Astrocyte of the spinal cord (primary cell): ENCODE measurements at places on chromosomes 2 and 18.
A peak's percentile ranks its signal among the peaks of the same experiment; 100 is the strongest.

DNA sequence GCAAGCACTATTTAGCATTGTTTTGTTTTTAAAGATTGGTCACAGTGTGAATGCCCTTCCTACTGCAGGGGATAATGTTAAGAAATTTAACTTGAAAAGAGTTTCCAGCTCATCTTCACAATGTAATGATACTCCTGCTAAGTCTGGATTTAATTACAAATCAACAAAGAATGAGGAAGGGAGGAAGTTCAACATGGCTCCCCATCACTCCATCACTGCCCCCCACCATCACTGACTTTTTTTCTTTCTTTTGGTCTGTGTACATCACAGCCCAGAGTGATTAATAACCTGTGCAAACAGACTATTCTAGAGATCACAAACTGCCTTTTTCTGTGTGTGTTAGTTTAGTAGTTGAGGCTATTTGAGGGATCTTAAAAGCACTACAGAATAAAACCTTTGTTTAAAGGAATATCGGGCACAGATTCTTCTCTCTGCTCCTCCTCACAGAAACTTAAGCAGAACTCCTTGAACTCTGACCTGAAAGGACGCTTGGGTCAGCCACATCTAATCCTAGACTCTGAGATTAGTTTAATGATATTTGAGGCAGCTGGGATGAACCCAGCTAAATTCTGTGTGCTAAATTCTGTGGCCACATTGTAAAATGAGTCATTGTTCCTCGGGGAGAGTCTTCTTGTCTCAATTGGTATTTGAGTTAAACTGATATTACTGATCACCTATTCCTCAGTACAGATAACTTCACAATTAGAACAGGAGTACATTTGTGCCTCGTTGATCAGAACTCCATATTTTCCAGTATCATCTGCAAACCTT, 47.8 kb downstream of the SATB2 start:
- DNase-seq, result peak; percentile 40

- DNase-seq, result no peak
Observed at GRCh38 chr2:26017464-26018183, 16.3 kb upstream of the RAB10 start.

- DNase-seq, result peak; percentile 75
Observed at GRCh38 chr18:41391616-41392595, 563.1 kb upstream of the PIK3C3 start.

GRCh38 chr18:26617151-26617554, 68.8 kb upstream of the KCTD1 start:
- peak; percentile 91 for DNase-seq

- DNase-seq, result no peak
Observed at GRCh38 chr2:45623098-45623497, 12.0 kb upstream of the SRBD1 start.

DNA sequence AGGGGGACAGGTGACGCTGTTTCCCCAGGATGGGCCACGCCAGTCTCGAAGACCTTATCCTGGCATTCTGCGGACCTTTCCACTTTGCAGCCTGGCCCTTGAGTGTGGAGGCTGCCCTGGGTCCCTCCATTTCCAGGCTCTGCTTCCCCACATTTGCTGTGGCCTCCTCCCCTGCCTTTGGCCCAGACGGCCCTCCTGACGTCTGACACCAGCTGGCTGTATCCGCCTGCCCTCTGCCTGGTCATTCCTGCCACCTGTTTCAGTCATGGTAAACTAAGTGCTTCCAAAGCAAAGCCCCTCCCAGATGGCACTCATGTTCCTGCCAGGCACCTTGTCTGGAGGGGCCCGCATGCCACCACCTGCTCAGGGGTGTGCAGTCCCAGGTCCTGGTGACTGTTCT, 95.1 kb downstream of the ASB1 start:
- no peak for DNase-seq

- DNase-seq, result peak; percentile 72
Observed at GRCh38 chr2:44233450-44234128, 41.7 kb upstream of the SLC3A1 start.

GRCh38 chr2:140604096-140604495, 1526.7 kb downstream of the LRP1B start:
- DNase-seq, result peak; percentile 17

DNA sequence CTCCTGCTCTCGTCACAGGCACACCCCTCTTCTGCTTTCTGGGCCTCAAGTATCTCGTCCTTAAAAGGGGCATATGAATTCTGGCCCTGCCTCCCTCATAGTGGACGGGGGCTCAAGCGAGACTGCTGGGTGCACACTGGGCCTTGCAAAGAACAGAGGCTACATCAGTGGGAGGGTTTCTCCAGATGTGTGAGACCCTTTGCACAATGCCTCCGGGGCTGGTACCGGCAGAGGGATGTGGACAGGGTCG, 25.0 kb downstream of the CRACDL start:
- DNase-seq, result no peak

DNA sequence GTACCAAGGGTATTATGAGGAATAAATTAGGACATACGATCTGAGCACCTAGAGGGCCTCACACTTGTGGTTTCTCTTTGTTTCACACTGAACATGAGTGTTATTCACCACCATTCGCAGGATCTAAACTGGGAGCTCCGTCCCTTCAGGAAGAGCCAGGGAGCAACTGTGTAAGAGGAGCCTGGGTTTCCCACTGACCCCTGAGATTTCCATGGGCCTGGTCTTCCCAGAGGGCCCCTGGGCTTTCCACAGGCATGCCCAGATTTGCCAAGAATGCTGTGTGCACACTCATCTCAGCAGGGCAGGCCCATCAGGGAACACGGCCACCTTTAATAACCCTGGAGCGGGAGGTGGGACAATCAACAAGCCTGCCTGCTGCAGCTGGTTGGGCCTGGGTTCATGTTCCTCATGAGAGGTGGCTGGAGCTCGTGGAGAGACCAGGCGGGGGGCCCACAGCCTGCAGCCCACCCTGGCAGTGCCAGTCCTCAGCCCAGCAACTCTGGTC, 416.8 kb upstream of the MYT1L start:
- no peak for DNase-seq

GRCh38 chr2:98012561-98012991, 16.8 kb upstream of the TMEM131 start:
- DNase-seq, result no peak

DNA sequence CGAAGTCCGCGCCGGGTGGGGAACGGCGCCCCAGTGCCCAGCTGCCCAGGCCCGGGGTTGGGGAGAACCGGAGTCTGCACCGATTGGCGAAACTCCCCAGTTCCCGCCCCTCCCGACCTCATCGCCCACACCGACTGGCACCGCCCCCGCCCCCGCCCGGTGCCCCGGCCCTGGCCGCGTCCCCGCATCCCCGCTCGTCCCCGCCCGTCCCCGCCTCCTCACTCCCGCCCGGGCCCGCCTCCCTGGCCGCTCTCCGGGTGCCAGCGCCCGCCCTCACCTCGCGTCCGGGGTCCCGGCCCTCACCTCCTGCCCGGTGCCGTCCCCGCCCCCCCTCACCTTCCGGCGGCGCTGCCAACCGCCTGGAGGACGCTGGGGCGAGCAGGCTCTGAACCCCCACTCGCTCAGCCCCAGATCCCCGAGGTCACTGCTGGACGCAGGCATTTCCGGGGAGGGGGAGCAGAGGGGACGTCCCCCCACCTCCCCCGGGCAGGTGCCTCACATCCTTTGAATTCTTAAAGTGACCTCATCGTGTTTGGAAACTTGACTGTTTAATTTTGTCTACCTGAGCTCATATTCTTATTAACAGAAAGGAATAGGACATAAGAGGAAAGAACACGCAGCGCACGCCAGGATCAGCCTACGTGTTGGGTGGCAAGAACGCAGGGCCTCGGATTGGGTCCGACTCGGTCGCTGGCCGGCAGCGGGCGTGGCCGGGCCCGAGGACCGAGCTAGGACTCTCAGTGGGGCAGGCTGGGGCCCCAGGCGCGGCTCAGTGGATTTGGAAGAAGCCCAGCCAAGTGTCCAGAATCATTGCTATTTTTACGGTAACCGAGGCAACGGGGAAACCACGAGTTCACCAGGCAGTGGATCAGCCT, at the start of gene FAM110C:
Gene FAM110C, minus strand, starts transcription at position 35 of the 875 bp plus-strand sequence. CDS start 120 bp downstream, outside the sequence.
- DNase-seq, result peak; percentile 5

- peak; percentile 29 for DNase-seq
Observed at GRCh38 chr2:15311201-15311907, 249.8 kb downstream of the NBAS start.

DNA sequence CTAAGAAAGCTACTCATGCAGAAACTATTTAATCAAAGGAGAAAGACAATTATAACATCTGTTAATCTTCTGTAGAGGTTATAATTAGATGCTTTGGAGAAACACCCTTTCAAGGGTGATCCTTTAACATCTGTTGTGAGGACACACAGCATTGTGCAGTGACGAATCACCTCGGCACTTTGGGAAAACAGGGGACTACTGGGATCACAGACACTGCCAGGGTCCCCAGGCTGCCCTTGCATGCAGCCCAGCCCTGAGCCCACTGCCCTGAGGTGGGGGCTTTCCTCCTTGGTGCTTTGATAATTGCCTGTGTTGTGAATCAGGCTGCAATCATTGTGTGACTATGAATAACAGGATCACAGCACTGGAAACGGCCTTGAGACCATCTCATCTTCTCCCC, 10.6 kb downstream of the NCKAP5 start:
- DNase-seq, result no peak

DNA sequence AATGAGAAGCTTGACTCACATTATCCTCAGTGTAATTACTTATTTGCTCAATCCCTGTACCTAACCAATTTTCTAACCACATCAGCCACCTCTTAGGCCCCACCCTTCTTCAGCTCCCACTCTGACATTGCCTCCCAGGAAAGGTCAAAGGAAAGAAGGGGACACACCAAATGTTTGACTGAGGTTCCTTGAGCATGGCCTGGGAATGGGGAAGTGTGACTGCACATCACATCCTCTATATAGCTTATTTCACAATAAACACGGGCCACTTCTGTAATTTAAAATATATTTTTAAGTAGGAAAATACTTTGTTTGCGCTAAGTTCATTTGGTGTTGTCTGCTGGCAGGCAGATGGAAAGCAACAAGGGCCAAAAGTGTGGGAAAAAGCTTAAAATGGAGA, 3.0 kb upstream of the FIGLA start:
- DNase-seq, result no peak

- no peak for DNase-seq
Observed at GRCh38 chr2:239952665-239953417, 72.3 kb downstream of the NDUFA10 start.

DNA sequence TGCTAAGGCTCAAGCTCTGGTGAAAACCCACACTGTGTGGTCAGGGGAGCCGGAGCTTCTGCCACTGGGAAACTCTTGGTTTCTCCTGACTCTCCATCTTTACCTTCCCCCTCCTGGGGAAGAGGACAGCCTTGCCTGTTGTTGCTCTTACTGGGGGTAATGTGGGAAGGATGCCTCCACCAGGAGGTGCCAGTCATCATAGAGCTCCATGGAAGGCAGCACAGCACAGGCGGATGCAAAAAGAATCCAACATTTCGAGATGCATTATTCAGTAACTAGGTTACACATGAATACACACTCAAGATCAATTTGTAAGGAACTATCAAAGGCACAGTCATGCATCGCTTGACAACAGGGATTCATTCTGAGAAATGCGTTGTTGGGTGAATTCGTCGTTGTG, 322.6 kb downstream of the AFF3 start:
- DNase-seq, result no peak

GRCh38 chr18:12278741-12279682, 24.9 kb downstream of the CIDEA start:
- DNase-seq, result peak; percentile 98

DNA sequence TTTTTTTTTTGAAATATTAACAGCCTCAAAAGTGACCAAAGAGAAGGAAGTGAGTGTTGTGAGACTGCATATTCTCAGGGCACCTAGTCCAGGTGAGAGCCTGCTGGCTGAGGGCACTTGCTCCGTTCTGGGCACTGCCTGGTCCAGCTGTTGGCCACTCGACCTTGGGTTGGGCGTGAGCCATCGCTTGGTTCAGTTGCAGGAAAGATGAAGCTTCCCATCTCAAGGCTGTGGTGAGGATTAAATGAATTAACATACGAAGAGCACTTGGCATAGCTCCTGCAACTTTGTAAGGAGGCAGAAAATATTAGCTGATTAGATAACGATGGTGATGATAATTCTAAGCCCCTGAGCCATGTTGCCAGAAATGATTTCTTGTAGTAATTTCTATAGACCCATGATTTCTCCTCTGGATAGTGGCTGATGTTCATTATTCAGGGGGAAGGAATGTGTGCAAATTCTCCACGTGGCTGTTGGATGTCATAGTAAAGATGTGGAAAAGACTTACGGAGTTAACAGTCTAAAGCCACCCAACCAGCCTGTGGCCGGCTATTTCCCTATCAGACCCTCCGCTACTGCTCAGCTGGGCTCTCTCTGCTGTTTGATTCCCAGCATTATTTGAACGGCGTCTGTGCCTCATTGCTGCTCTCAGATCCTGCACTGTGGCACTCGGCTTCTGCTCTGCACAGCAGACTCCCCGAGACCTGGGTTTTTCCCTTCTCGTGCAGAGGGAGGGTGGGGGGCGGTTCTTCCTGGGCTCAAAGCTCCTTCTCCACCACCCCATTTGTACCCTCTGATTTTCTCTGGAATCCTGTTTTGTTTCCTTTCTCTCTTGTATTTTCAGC, 221.1 kb downstream of the GALR1 start:
- peak; percentile 5 for DNase-seq

DNA sequence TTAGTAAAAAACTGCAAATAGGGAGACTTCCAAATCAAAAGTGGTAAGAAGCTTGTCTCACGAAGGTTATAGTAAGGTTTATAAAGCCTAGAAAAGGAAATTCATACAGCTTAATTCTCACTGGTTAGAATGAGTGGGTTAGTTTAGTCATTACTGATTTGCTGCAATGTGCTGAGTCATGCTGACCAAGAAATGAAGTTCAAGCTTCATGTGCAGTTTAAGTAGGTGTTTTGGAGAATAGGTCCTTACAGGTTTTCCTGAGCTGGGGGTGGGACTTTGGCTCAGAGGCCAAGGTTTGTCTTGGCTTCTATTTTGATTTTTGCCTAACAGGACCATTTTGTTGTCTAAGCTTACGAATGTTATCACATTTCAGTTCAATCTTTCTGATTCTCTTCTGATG, 15.1 kb downstream of the CLIP4 start:
- DNase-seq, result peak; percentile 82

- DNase-seq, result no peak
Observed at GRCh38 chr2:228771774-228772173, 499.3 kb downstream of the PID1 start.

DNA sequence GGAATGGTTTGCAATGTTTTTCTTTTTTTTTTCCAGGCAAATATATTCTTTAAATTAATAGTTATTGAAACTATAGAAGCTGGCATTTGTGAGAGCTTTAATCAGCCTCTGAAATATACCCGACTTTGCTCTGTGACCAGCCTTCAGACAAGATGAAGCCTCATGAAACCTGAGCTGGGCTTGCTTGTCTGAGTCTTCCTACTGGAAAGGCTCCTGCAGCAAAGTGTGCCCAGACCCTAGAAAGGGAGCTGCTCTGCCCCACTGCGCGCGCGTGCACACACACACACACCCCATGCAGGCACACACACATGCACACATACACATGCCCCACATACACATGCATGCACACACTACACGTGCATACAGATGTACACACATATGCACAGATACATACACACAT, 203.3 kb upstream of the NT5C1B start:
- no peak for DNase-seq

- DNase-seq, result no peak
Observed at GRCh38 chr18:49901862-49902340, 88.6 kb upstream of the ACAA2 start.
